Breast epithelium (tissue), 4 donors: ENCODE measurements at places on chromosomes 11 and 22. TPM values are rescaled to one million over a fixed set of nuclear protein-coding genes. Genes with fewer than 3 reads are reported as not detected.

PACS1 gene
- 37.9 TPM for total RNA-seq

GRCh38 chr11:114115451-114115928 lies 56.0 kb downstream of the ZBTB16 start:
- H3K27me3 ChIP-seq = no peaks in the 10 kb centered on the region
- H3K4me3 ChIP-seq = no peak overlapping the region
- no peak for DNase-seq
- no peak overlapping the region for H3K27ac ChIP-seq
- H3K4me1 ChIP-seq = no peaks in the 10 kb centered on the region

ABCG4 gene
- total RNA-seq = not detected

DNA sequence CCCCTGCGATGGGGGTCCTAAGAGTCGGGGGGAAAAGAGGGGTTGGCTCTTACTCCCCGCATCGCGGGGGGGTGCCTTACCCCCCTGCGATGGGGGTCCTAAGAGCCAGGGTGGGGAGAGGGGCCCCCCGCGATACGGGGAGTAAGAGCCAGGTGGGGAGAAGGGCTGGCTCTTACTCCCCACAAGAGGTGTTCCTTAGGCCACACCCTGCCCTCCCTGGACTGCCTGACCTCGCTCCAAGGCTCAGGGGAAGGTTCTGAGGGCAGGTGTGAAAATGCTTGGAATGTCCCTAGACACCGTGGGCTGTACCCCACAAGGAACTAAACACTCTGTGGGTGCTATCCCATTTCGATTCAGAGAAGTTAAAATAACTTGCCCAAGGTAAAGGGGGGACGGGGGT lies 7.8 kb downstream of the UNC93B1 start:
- no peaks in the 10 kb centered on the region for H3K36me3 ChIP-seq
- no peak overlapping the region for H3K27ac ChIP-seq
- no peak overlapping the region for H3K4me3 ChIP-seq
- no peaks in the 10 kb centered on the region for H3K27me3 ChIP-seq
- DNase-seq = no peak
- H3K4me1 ChIP-seq = no peaks in the 10 kb centered on the region

DNA sequence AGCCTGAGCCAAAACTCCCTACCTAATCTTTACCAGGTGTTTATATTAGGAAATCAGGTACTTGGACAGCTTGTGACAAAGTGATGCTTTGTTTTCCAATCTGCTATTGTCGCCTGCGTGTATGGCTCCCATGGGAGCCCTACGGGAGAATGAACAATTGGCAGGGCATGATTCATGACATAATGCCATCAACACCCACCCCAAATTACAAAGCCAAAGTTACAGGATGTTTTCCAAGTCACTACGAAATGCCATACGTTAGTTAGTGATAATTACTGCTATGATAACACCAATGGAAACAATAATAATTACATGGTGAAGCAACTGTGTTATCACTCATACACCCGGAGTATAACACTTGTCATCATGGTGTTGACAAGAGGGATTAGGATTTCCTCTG lies 226.4 kb downstream of the FAM181B start:
- H3K27me3 ChIP-seq = no peaks in the 10 kb centered on the region
- H3K4me3 ChIP-seq = no peak overlapping the region
- H3K36me3 ChIP-seq = no peaks in the 10 kb centered on the region
- no peak for DNase-seq
- H3K27ac ChIP-seq = no peak overlapping the region

DNA sequence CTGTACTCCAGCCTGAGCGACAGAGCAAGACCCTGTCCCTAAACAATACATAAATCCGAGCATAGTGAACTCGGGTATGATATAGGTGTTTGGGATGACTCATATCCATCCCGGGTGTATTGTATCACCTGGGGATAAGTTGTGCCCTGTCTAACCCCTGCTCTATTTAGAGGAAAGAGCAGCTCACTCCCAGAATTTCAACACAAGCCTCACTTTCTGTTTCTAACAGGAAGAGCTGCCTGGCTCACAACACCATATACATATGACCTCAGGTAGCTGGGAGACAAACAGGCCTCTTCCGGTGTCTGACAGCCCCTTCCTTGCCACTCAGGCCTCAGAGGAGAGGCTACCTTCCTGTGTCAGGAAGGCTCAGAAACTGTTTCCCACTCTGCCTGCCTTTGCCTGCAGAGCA lies 9.9 kb upstream of the MICALL1 start:
- peak; percentile 48 for DNase-seq
- no peaks in the 10 kb centered on the region for H3K27me3 ChIP-seq
- peaks cover 48% of the 10 kb centered on the region for H3K4me1 ChIP-seq
- no peak overlapping the region for H3K4me3 ChIP-seq
- H3K36me3 ChIP-seq = no peaks in the 10 kb centered on the region

GRCh38 chr11:20099527-20099926 lies 60.7 kb downstream of the DBX1 start:
- no peak overlapping the region for H3K27ac ChIP-seq
- H3K36me3 ChIP-seq = no peaks in the 10 kb centered on the region

HEPHL1 gene
- 0.15 TPM for total RNA-seq

GRCh38 chr11:44208976-44209603 lies 100.8 kb downstream of the ALX4 start:
- H3K4me1 ChIP-seq = no peaks in the 10 kb centered on the region
- DNase-seq = no peak
- no peak overlapping the region for H3K27ac ChIP-seq
- no peaks in the 10 kb centered on the region for H3K36me3 ChIP-seq

SCGB1D2 gene
- total RNA-seq = 476 TPM

OR2D3 gene
- total RNA-seq = not detected

- H3K36me3 ChIP-seq = no peaks in the 10 kb centered on the region
- H3K4me3 ChIP-seq = no peak overlapping the region
- H3K27ac ChIP-seq = no peak overlapping the region
- no peaks in the 10 kb centered on the region for H3K27me3 ChIP-seq
- no peaks in the 10 kb centered on the region for H3K4me1 ChIP-seq
Observed at GRCh38 chr22:41752011-41752970, 48.2 kb upstream of the CCDC134 start.

APOL5 gene
- not detected for total RNA-seq

DNA sequence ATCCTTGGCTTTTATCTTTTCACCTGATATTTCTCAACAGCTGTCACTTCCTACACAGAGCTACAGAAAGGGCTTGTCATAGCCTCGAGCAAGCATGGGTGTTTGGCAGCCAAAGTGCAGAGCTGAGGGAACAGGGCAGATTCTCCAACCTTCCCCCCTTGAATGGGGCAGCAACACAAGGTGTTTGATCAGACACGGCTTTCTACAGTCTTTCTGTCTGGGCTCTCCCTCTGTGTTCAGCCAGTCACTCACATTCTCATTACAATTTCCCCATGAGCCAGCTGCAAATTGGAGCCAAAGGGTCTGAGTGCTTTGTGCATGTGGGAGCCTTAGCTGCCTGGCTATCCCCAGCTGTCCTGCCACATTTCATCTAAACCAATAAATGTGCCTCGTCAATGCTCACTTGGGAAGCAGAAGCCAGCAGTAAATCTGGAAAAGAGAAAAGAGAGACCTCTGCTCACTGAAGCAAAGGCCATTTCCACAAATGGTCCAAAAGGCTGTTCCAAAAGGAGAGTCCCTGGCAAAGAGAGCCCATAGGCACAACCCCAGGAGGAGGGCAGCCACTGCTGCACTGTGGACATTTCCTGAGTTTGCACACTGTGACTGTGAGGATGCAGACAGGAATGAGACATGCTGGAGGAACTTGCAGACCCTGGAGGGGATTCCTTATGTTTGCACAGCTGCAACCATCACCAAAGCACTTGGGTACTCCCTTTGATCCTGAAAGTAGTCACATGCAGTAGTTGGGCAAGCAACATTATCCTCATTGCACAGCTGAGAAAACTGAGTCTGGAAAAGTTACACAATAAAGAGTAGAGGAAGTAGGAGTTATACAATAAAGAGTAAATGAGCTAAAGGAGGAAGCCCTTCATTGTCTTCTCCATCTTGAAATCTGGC lies 186.8 kb downstream of the FAM181B start:
- H3K36me3 ChIP-seq = no peaks in the 10 kb centered on the region
- H3K27me3 ChIP-seq = no peaks in the 10 kb centered on the region
- H3K27ac ChIP-seq = no peak overlapping the region
- H3K4me3 ChIP-seq = no peak overlapping the region
- DNase-seq = no peak

- no peaks in the 10 kb centered on the region for H3K36me3 ChIP-seq
- no peak overlapping the region for H3K4me3 ChIP-seq
- H3K4me1 ChIP-seq = no peaks in the 10 kb centered on the region
- no peak for DNase-seq
- no peak overlapping the region for H3K27ac ChIP-seq
- H3K27me3 ChIP-seq = no peaks in the 10 kb centered on the region
Observed at GRCh38 chr22:33823552-33823951, 96.7 kb downstream of the LARGE1 start.

APLNR gene
- total RNA-seq = 0.44 TPM

GRCh38 chr11:78931891-78932290 lies 357.2 kb upstream of the NARS2 start:
- no peak for DNase-seq
- no peak overlapping the region for H3K4me3 ChIP-seq
- no peak overlapping the region for H3K27ac ChIP-seq
- no peaks in the 10 kb centered on the region for H3K27me3 ChIP-seq
- H3K36me3 ChIP-seq = no peaks in the 10 kb centered on the region

PNPLA5 gene
- total RNA-seq = not detected

DNA sequence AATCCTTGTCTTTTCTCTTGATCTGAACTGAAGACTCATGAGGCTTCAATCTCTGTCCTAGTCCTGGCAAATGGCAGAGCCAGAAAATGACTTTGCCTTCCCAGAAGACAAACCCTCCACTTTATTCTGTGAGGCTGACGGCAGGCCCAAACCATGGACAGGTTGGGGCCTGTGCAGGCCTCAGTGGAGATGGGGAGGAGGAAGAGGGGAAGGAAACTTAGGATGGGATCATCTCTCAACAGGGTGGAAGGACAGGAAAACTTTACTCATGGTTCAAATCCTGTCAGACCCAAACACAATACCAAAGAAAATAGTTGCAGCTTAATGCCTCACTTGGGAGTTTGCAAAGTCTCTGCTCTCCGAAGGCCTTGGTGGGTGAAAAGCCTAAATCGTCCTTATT lies 9.8 kb downstream of the RPL27A start:
- H3K36me3 ChIP-seq = no peaks in the 10 kb centered on the region
- H3K4me3 ChIP-seq = no peak overlapping the region
- H3K4me1 ChIP-seq = peaks cover 8% of the 10 kb centered on the region
- peak; percentile 10 for DNase-seq
- no peaks in the 10 kb centered on the region for H3K27me3 ChIP-seq

DNA sequence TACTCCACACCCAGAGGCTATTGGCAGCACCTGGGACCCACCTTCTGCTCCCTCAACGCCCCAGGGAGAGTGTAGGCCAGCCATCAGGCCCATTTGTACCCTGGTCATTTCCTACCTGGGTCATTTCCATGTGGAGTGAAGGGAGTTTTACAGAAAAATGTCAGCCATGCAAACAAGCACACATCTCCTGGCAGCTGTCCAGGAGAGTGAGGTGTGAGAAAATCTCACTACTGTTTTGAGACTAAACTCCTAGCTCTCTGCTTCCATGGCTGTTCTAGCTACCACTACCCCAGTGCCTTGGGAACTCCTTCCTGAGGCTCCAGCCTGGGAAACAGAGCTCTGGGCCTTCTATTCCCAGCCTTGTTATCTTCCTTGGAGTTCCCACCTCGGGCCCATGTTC lies 2.8 kb upstream of the TMPRSS13 start:
- H3K27ac ChIP-seq = no peak overlapping the region
- peak; percentile 33 for DNase-seq
- no peak overlapping the region for H3K4me3 ChIP-seq
- H3K36me3 ChIP-seq = no peaks in the 10 kb centered on the region

ROBO4 gene
- 30.5 TPM for total RNA-seq

DNA sequence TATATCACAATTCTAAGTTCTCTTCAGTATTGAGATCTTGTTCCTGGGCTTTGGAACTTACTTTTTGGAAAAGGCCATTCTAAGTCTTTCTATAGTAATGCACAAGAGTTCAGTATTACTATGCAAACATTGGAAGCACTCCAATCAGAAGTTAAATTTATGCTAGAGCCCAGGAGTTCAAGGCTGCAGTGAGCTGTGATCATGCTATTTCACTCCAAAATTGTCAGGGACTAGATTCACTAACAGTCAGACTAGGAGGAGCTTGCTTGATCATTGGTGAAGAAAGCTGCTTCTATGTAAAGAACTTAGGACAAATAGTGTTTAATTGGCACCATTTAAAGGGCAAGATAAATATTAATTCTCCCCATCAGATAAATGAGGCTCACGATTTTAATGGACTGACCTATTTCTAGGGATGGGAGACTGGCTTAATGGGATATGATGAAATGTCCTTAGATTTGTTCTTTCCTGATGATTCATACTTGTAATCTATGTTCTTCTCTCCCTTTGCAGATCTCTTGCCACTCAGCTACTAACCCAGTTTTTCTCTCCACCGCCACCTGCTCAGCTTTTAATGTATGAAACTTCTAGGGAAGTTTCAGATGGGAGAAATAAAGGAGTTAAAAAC lies 32.6 kb upstream of the TMEM123 start:
- no peak overlapping the region for H3K27ac ChIP-seq
- no peaks in the 10 kb centered on the region for H3K27me3 ChIP-seq
- no peaks in the 10 kb centered on the region for H3K4me1 ChIP-seq
- DNase-seq = no peak
